ENCODE measurements at places on chromosomes 4 and X.

DNA sequence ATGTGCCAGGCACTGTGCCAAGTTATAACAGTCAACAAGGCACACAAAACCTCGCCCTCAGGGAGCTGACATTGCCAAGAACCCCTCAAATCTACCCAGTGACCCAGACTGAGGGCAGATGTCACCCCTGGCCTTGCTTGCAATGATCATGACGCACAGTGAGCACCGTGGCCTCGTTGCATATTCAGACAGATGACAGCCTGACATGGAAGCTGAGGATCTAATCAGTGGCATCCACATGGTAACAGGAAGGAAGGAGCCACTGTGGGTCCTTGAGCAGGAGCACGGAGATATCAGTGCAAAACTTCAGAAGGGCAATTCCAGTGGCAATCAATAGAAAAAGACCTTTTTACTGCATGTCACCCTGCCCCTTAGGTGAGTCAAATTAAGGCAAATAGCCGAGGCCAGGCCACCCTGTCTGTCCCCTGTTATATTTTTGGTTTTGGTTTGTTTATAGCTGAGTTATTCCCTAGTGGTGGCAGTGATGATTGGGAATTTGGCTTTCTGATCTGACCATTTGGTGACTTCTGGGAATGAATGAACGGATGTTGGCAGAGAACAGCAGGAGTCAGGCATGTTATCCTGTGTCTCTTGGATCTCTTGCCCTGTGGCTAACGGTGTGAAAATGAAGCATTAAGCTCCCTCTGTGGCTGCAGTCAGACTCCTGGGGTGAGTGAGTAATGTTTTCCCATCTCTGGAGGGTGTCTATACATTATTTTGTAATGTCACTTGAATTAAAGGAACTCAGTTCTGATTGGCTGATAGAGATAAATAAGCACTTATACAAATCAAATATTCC is 20.4 kb downstream of the WDR13 start:
- no peak for DNase-seq

GRCh38 chr4:125762537-125762936 is 447.8 kb downstream of the FAT4 start:
- no peak for DNase-seq

GRCh38 chr4:85147481-85148076 is 181.1 kb upstream of the WDFY3 start:
- peak; percentile 26 for DNase-seq

DNA sequence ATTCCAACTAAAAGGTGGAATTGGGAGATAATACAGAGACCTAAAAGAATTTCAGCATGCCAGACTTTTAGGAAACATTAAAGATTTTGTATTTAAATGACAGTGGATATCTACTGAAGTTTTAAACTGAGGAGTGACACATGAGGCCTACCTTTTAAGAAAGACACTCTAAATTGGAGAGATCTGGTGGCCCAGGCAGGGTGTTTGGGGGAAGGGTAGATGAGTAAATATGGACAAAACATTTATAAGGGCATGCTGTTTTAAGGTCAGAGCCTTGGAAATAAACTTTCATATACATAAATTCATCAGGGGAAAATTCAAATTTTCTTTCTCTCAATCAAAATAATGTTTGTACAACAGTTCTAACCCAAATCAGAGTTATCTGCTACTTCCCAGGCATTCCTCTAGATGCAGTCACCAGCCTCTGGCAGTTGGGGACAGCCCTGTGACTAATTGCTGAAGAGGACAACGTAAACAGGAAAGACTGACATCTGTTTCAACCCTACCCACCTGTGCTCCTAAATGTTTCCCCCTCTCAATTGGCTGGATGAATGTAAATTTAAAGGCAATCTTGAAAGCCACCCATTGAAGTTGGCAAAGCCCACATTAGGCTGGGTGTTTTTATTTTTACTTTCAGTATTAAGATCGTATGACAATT is 1646.9 kb upstream of the ADGRL3 start:
- no peak for DNase-seq

- no peak for DNase-seq
Measured at GRCh38 chr4:12446657-12447185, 1018.0 kb upstream of the HS3ST1 start.

DNA sequence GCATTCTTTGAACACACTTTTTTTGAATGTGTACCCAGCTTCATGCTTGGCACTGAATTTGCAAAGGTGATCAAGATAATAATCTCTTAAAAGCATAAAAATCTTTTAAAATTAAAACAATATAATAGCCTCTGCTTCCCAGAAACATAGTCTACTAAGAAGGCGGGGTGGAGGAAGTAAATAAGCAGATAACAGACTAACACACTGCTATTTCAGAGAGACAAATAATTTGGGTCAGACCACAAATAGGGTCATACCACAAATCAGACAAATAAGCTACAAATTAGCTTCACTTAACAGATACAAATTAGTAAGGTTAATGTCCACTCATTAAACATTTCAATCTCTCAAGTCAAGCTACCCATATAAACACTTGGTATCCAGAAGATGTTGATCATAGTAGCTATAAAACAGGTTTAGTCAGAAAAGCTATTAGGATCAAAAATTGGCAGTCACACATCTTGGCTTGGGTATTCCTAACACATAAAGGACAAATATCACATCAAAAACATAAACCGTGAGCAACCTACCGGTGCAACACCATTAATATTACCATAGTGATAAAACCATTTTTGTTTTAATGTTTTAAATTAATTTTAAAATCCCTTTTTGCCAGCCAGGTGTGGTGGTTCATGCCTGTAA is 47.3 kb downstream of the PPP3CA start:
- no peak for DNase-seq

DNA sequence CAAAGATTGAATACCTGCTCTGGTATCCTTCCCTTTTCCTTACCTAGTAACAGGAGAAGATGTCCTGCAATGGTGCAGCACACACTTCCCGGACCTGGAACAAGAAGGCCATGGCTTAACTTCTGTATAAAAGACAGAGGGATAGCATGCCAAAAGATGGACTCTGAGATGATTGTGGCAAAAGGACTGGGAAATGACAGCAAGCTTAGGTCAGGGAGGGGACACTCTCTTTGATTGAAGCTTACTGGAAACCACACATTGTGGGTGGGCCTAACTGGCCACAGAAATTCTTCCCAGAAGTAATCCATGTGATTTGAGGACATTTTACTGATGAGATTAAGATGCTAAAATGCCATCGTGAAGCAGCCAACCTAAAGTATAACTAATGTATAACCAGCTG is 71.0 kb upstream of the OTUD4 start:
- no peak for DNase-seq

GRCh38 chrX:318068-318738 is 393 bp downstream of the GTPBP6 start:
- no peak for DNase-seq

DNA sequence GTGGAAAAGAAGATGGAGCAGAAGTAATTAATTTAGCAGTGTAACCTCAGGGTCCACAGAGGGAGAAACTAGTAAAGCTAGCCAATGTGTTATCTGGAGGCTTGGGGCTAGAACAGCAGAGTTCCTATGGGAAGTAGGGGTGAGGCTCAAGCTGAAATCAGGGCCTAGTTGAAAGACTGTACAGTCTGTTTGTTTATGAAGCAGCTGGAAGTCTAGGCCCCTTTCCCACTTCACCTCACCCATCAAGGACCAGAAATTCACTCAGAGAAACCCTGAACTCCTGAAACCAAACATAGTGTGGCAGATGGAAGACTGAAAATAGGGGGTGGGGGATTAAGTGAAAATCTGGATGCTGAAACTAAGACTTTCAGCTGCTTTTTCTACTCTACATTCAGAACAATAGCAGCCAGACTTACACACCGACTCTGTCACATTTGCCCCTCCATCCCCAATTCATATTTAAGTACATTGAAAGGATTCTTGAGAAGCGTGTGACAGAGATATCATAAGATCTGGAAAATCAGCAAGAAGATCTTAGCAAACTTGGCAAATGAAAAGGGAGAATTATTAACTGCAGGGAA is 32.6 kb upstream of the FAM241A start:
- DNase-seq: no peak

DNA sequence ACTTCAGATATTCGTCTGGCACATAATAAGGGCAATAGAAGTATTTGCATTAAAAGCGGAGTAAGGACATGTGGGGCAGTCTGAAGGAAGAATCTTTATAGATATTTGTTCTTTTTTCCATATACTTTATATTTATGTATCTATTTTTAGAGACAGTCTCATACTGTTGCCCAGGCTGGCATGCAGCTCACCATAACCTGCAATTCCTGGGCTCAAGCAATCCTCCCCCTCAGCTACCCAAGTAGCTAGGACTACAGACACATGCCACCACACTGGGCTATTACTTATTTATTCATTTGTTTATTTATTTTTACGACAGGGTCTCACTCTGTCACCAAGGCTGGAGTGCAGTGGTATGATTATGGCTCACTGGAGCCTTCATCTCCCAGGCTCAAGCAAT is 16.7 kb upstream of the MRPL1 start:
- no peak for DNase-seq

GRCh38 chrX:1341545-1342184 is 5.1 kb downstream of the IL3RA start:
- DNase-seq: no peak

GRCh38 chrX:24117258-24117657 is 32.3 kb upstream of the ZFX start:
- no peak for DNase-seq

DNA sequence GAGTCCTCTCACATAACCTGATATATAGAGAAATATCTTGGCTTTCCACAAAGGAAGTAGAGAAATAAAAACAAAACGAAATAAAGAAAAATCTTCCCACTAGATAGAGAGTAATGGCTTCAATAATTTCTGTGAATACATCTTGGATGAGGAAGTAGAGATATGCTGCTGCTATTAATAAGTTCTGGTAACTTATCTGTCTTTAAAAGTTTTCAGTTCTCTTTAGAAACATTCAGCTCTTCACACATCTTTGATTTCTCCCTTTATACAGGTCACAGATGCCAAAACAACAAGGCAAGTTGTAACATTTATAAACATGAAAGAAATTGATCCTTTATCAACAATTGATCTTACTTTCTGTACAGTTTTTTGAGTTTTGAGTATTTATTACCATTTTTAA is 615.8 kb downstream of the TRAM1L1 start:
- DNase-seq: no peak

DNA sequence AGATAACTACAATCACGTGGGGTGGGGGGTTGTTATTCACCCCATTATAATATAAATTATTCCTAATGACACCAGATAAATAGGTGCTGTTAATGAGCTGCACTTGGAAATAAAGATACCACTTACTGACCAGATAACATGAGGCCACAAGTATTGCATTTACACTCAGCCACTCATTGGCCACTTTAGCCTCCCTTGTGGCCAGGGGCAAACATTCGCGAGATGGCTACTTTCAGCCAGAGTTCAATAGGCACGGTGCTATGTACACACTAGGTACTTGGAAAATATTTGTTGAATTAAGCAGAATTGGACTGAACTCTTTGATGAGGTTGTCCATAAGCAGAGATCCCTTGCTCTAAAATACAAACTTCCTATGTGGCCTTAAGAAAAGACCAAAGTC is 713.7 kb upstream of the TENM3 start:
- DNase-seq: no peak

DNA sequence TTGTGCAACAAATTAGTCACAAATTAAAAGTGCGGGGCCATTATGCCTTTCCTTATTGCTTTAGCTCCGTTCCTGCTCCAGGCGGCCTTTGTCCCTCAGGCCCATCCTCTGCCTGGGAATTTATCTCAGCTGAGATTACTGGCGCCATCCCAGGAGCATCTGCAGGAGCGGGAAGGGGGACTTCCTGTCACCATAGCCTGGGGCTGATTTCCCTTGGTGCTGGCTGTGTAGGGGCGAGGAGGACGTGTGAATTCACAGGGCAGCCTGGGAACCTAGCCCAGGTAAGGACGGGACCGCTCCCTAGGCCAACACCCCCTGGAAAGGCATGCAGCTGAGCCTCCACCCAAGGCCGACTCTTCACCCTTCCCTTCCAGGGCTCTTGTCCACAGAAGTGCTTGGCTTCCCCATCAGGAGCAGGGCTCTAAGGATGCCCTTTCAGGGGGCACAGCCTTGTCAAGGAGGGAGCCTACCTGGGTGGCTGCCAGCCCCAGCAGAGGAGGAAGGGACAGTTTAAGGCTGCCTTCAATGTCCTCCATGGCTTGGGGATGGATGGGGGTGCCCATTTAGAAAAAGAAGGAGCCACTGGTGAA is 72.6 kb upstream of the NKX1-1 start:
- no peak for DNase-seq

GRCh38 chr4:8861576-8862295 is 9.9 kb downstream of the HMX1 start:
- no peak for DNase-seq

- no peak for DNase-seq
Measured at GRCh38 chrX:111521169-111521568, 9.7 kb downstream of the SERTM2 start.

DNA sequence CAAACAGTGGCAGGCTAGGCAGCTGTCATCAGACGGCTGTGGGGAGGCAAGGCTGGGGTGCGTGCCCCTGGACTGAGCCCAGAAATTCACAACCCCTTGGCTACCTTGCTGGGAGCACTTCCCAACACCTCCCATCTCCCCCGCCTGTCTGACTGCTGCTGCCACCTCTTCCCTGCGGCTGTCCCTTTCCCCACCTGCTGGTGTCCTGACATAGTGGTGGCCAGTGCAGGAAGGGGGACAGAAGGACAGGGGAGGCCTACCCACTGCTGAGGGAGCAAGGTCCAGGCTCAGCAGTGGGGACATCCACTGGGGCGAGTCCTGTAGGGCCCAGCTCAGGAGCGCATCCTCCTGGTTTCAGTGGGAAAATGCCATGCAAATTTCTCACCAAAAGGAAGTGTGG is 3.4 kb downstream of the ABCD1 start:
- no peak for DNase-seq

GRCh38 chr4:78379991-78380729 is 171.4 kb upstream of the ANXA3 start:
- no peak for DNase-seq

DNA sequence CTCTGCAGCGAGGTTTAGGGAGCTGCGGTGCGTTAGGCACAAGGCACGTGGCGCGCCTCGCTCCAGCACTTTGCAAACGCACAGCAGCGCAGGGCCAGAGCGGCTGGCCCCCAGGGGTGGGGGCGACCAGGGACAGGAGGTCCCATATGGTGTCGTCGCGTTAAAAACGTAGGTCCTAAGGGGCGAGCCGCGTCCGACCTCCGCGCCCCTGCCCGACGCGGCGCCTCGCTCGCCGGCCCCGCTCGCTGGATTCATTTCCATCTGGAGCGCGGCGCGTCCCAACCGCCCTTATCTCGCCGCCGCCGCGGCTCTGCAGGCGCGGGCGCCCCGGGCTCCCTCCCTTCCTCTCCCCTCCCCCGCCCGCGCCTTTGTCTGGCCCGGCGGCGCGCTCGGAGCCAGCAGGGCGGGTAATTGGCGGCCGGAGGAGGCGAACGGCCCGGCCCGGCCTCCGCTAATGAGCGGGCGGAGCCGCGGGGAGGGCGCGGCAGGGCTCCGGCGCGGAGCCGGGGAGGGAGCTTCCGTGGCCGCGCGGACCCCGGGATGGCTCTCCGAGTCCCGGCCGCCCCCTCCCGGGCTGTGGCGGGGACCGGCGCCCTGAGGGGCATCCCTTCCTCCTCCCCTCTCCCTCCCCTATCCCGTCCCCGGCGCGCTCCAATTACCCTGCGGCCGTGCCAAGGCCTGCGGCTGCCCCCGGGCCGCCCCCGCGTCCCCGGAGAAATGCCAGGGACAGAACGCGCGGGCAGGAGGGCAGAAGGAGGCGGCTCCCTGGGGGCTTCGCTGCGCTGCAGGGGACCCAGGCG is 409.0 kb downstream of the BCOR start:
- peak; percentile 60 for DNase-seq
